ENCODE measurements at places on chromosomes 1 and 21. TPM values are rescaled to one million over a fixed set of nuclear protein-coding genes. Genes with fewer than 3 reads are reported as not detected.

The DDOST gene
- total RNA-seq: 325 TPM

The A3GALT2 gene
- total RNA-seq: 1.1 TPM

The SH3BGR gene
- 13.8 TPM for total RNA-seq

The OR2T29 gene
- not detected for total RNA-seq

The CYP2J2 gene
- 0.61 TPM for total RNA-seq

The CA14 gene
- total RNA-seq: not detected

The OLIG2 gene
- 3.8 TPM for total RNA-seq

The MROH7 gene
- total RNA-seq: not detected

The C1QA gene
- not detected for total RNA-seq

The ZYG11A gene
- total RNA-seq: 0.04 TPM

The SASS6 gene
- total RNA-seq: 10.5 TPM

The HES2 gene
- 0.68 TPM for total RNA-seq

The PLK3 gene
- 34.2 TPM for total RNA-seq

The CELA2A gene
- not detected for total RNA-seq

The AGMAT gene
- total RNA-seq: not detected

The ANKRD34A gene
- total RNA-seq: 2.0 TPM
